A549 (cell line): ENCODE measurements at places on chromosomes 5 and 9.
A peak's percentile ranks its signal among the peaks of the same experiment; 100 is the strongest.

DNA sequence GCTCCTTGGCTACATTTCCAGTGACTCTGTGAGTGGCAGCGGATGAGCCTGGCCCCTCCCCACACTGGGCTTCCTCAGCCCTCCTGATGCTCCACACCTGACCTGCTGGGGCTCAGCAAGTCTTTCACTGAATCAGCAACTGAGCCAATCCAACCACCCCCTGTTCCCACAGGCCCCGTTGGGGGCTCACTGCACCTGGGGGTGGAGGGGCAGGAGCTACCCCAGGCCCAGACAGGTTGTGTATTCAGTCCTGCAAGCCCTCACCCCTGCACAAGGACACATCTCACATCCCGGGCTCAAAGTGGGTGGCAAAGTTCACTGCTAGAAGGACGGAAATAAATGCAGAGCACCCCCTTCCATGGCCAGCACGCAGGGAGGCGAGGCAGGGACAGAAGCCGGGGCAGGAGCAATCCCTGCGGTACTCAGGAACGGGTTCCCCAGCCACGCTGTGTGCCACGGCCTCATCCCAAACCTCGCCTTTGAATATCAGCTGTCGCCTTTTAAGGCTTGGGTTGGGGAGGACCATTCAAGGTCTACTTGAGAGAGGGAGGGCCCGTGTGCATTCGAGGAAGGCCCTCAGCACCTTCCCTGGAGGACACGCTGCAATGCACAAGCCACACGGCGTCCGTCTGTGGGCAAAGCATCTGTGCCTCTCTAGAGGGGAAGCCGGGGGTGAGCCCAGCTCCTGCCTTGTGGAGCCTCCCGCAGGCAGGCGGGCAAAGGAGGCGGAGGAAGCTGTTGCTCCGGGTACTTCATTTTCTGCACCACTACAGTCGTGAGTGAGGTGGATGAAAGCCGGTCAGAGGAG, 75.0 kb upstream of the SARDH start:
- DNase-seq = no peak

- DNase-seq = no peak
Observed at GRCh38 chr5:41277476-41278245, 64.3 kb upstream of the C6 start.

GRCh38 chr9:4799033-4799430, 6.3 kb downstream of the RCL1 start:
- no peak for DNase-seq

GRCh38 chr5:91848453-91848852, 465.3 kb upstream of the ARRDC3 start:
- DNase-seq = peak; percentile 79

GRCh38 chr9:73219985-73220626, 68.4 kb downstream of the ANXA1 start:
- no peak for DNase-seq

GRCh38 chr9:12698266-12698665, 5.1 kb downstream of the TYRP1 start:
- no peak for DNase-seq

- no peak for DNase-seq
Observed at GRCh38 chr9:107323836-107324585, 40.9 kb downstream of the RAD23B start.
